Activated CD4-positive, alpha-beta memory T cell treated with anti-CD3 and anti-CD28 coated beads, Interleukin-2, amount 10 ng/mL, durations not matched to agents 7 days and 5 days (primary cell): ENCODE measurements at places on chromosomes 7 and 10. TPM values are rescaled to one million over a fixed set of nuclear protein-coding genes. Genes with fewer than 3 reads are reported as not detected.

- no peak for DNase-seq
Measured at GRCh38 chr7:2373646-2374045, 19.0 kb downstream of the EIF3B start.

GRCh38 chr7:95534796-95535195 is 49.1 kb downstream of the ASB4 start:
- no peak for DNase-seq

DNA sequence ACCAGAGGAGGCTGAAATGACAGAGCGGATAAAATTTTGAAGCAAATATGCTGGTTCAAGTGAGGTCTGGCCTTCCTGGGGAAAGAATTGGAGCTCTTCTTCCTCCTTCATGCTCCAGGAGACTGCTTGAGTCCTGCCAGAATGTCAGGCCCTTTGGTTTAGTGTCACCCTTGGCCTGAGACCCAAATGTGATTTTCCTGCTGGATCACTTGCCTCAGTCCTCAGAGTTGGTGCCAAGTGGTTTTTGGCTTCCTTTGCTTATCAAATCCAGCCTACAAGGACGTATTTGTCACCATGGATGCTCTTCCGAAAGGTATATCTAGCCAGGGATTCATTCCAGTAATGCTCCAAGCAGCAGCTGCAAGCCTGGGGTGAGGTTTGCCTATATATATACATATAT is 118.4 kb downstream of the PLPP4 start:
- no peak for DNase-seq

DNA sequence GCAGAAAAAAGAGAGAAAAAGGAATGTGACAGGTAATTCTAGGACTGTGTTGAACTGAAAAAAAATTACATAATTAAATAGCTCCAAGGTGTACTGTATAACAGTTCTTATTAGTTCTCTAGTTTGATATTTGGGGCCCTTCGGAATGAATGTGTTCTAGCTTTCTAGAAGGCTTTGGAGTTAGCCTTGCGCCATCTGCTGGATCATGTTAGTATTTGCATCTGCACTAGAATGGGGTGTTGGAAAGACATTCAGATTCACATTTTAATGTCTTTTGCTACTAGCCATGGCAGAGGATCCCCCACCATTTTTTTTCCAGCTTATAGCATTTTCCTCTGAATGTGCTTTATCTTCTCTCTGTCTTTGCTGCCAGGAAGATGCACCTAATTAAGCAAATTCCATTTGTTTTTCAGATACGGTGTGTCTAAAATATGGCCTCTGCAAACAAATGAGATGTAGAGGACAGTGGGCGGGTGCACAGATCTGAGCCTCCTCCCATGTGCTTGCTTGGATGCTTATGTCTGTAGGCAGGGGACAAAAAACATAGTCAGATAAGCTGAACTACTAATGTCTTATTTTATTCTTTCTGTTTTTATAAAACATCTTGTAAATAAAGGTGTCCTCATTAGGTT is 238.5 kb downstream of the PHF14 start:
- DNase-seq: peak; percentile 38

DNA sequence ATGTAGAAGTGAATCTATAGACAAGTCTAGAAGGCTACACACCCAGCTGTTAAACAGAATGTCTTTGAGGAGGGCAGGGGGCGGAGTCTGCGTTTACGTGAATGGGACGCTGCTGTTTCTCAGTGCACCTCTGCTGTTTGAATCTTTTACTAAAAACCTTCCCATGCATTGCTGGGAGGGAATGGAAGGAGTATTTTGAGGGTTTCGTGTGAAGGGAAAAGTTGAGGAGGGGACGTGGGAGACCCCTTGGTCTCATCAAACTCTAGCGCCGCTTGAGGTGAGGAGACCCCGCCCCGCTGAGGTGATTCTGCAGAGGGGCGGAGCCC is 492 bp upstream of the VCL start:
- peak; percentile 78 for DNase-seq

- DNase-seq: no peak
Measured at GRCh38 chr10:101492814-101493213, 95.2 kb downstream of the POLL start.

LBX1 gene
- not detected for total RNA-seq
